Stimulated activated CD8-positive, alpha-beta memory T cell treated with anti-CD3 and anti-CD28 coated beads, Interleukin-15, amount 100 ng/mL, for 48 hours (primary cell): ENCODE measurements at places on chromosomes 11 and 22.

DNA sequence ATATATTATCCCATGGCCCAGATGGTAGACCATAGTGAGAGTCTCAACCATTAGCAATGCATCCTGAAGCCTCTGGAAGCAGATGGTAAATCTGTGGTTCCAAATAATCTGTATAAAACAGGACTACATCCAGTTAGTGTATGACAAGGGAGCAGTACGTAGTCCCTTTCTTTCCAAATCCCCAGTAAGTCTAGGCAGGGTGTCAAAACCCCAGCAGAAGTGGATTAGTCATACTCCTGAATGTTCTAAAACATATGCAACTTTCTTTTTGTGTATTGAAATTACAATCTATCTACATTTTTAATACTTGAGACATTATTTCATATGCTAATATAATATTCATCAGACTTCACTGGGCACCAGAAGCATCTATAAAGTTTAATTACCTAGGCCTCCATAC, 295.1 kb upstream of the ANO5 start:
- DNase-seq = no peak

- DNase-seq = no peak
Observed at GRCh38 chr11:83403691-83404389, 117.7 kb upstream of the CCDC90B start.

DNA sequence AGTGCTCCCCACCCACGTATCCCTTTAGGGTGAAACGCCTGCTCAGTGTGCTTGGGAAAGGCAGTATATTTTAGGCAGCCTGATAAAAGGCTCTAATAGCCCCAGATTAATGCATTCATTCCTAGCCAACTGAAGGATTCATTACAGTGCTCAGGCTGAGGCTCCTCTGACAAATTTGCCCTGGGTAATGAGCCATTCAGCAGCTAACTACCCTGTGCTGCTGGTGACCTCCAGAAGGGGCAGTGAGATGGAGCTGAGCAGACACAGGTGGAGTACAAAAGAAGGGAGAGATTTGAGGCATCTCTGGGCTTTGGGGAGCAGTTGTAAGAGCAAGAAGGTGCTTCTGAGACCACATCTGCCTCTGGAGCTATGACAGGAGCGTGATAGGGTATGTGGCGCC, 817.0 kb downstream of the NTM start:
- no peak for DNase-seq

DNA sequence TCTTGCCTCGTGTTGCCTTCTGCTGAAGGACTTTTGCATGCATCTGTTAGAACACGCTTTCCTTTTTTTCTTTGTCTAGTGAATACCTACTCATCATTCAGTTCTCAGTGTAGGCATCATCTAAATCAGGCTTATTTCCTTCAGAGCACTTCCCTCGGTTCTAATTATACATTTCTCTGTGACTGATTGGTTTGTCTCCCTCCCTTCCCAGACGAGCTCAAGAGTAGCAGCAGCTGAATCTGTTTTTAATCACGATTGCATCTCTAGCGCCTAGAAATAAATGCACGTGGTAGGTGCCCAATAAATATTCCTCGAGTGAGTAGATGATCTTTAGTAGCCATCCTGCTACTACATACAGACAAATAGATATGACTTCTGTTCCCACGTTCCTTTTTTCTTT, 6.3 kb downstream of the CEP164 start:
- DNase-seq = no peak

DNA sequence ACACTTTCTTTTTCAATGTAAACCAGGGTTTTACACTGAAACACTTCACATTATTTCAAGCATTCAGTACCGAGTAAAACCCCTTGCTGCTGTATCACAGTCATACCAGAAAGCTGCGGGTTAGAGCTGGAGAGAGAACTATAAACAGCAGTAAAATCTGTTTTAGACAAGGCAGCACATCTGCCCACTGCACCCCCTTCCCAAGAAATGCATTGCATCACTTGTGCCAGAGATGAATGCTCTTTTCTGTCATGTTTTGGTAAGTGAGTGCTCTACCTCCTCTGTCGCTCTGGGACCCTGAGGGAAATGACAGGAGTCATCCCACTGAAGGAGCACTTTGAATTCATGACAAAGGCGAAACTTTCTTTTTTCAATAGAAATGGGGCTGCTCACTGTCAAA, 107.2 kb downstream of the MAML2 start:
- DNase-seq = no peak

GRCh38 chr22:49203859-49204598, 623.6 kb downstream of the BRD1 start:
- DNase-seq = no peak

DNA sequence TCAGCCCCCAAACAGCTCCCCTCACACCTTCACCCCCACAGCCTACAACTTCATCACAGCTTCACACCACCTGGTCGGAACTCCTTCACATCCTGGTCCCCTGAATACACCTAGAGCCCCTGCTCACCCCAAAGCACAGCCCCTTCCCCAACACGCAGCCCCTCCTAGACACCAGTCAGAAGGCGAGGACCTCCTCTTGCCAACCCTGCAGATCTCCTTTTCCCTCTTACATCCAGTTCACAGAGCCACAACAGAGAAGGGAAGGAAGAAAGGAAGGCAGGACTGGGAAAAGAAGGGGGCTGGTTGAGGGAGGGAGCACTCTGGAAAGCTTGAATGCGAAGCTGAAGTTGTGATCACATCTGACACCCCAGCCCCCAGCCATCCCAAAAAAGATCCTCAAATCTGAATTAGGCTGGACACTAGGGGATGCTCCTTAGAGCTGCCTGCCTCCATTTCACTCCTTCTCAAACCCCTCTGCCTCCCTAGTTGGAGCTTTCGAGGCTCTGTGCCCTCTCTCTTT, 629 bp downstream of the CCKBR start:
- no peak for DNase-seq

DNA sequence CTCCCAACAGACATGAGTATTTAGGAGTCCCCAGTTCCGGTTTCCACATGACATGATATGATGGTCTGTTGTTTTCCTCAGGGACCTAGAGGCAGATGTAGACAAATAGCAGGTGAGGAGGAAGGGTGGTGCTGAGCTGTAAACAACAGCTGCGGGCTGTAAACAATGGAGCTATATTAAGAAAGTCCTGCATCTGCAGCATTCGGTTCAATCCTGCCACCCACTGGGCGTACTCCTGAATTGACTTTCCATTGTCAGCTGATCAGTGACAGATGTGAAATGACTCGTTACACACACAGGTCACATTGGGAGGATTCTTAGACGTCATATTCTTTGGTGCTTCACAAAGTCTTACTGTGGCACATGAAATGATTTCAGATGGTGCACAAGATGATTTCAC, 26.8 kb upstream of the RAG1 start:
- DNase-seq = peak; percentile 1

- DNase-seq = no peak
Observed at GRCh38 chr11:78833237-78833636, 258.6 kb upstream of the NARS2 start.

DNA sequence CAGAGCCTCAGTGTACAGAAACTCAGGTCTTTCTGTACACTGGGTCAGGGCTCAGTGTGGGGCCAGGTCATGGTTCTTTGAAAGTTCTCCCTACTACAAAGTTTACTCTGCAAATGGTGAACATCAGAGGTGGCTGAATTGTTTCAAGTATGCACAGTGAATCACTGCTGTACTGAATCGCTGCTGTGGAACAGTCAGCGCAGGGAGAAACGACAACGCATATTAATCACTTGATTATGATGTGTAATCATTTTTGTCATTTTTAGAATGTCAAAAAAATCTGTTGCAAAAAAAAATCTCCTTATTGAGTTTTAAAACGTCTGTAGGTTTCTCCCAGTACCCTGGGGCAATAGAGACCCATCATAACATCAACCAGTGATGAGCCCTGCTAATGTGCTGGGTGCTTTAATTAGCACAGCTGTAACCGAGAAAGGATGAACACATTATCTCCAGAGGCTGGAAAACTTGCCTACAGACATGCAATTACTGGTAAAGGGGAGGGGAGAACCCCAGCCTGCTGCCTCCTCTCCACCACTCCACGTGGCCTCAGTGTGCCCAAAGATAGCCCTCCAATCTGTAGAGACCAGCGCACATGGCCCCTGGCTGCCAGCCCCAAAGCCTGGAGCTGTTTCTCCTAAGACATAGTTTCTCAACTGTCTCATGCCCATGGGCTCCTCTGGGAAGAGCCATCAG, 12.8 kb downstream of the ARRB1 start:
- DNase-seq = no peak

DNA sequence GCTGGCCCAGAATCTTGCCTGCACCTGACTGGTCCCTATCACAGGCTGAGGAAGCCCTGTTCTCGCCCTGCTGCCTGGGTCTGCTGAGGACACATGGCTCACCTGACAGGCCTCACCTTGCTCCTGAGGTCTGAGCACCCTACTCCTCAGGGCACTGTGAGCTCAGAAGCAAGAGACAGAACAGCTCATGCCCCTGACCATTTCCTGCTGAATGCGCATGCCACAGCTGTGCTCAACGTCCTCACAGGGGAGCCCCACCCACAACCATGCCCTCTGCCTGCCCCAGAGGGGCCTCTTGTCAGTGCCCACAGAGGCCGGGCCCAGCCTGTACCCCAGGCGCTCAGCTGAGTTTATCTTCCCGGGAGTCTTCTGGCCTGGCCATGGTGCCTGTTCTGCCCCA, 2.8 kb upstream of the TSPO start:
- DNase-seq = no peak

DNA sequence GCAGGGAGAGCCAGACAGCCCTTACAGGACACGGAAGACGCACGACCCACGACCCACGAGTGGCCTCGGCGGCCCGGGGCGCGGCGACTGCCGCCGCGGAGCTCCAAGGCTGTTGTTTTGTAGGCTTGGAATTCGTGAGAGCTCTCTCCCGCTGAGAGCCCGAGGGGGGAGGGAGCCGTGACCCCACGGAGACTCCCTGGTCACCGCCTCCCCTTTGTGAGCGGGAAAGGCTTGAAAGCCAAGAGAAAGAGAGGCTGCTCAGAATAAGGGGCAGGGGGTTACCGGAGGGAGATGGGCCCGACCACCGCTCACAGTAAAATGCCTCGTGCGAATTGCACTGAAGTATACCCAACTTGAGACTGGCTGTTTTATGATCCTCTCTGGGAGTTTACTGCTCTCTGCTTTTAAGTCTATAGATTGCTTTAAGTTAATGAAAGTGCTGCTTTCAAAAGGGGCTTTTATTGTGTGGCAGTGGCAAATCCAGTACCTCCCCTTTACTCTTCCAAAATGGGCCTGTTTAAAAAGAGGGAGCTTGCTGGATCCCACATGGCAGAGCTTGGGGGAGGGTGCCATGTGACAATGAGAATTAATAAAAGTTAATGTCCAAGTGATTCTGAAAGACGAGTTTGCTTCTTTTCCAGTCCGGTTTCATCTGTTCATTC, 2.9 kb downstream of the PKNOX2 start:
- no peak for DNase-seq

DNA sequence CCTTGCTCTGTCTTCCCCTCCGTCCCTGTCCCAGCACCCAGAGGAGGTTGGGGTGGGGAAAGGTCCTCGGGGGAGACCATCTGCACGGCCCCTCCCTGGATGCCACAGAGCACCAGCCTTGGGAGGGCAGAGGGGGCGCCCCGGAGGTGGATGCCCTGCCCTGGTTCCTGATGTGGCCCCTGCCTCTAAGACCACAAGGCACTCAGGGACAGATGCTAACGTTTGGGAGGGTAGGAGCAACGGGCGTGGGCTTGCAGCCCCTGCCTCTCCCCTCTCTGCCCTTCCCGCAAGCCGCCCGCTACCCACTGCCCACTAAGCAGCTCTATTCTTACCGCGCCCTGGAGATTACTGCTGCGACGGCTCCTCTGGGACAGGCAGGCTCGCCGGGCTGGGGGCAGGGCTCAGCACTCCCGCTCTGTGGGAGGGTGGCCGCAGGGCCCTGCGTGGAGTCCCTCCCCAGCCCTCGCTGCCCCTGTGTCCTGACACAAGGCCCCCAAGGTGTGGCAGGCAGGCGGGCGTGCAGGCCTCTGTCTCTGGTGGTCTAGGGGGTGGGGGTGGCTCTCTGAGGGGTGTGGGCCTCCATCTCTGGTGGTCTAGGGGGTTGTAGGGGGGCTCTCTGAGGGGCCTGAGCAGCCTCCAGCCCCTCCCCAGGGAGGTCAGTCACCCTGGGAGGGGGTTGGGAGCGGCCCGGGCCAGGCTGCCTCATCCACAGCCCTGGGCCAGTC, 14.9 kb downstream of the BRSK2 start:
- DNase-seq = no peak

DNA sequence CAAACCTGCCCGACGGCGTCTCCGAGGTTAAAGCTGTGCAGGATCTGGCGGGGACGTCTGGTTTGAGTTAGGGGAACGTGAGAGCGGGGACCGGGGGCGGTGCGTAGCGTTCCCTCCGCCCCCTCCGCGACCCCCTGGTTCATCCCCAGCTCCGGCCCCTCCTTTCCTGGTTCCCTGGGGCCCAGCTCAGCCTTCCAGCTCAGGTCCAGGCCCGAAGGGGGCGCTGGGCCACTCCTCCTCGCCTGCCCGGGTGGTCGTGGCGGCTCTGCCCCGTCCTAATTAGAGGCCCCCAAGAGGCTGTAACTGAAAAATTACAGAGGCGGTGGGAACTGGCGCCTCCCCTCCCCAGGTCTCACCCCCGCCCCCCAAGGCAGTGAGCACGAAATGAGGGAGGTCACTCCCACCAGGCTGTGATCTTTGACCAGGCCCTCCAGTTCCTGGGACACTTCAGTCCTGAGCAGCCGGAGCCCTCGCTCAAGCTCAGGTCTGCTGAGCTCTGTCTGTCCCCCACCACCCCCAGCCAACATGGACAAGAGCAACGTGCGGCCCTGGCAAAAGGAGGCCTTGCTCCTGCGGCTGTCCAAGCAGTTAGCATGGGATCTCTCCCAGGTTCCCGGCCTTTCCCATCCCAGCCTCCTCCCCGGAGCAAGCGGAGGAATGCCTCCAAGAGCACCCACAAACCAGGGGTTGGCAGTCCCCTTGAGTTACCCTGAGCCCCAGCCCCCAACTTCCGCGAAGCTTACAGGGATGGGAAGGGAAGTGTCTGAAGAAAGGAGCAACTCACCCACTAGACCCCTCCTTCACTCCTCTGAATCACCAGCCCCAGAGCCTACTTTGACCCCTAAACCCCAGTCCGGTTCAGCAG, 3.3 kb downstream of the CD248 start:
- DNase-seq = no peak
